ENCODE measurements at places on chromosomes 3 and 15.
A peak's percentile ranks its signal among the peaks of the same experiment; 100 is the strongest.

DNA sequence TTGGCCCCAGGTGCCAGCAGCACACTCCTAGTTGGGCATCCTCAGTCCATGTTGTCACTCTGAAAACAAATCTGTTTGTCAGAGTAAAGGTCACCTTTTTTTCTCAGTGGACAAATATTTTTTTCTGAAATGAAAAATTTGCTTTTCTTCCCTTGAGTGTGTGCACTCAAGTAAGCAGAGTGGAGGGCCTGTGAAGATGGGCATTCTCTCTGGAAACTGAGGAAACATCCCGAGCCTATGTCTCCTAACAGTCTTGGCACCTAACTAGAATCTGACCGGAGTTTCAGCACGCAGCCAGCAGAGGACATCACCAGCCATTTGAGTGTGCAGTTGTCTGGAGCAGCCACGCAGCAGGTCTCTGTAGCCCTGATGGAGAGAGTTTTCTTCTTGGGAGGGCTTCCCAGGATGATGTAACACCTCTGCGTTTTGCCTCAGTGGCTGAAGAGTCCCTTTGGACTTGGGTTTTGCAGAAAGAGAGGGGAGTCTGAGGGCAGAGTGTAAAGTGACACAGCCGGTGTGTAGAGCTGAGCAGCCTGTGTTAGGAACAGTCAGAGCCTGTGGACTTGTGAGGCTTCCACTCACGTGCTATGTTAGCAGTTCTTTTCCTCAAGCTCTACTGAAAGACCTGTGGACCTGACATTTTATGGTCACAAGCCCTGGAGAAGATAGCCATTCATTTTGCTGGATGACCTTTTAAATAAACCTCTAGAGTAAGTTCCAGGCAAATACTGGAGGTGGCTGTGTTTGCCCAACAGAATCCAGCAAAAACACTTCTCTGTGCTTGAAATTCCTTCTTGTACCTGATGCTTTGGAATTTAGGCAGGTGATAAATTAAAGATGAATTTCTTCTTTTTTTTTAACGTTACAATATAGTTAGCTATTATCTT is 51.6 kb downstream of the ABHD2 start:
- DNase-seq = no peak

GRCh38 chr3:147370349-147370748 is 36.0 kb downstream of the ZIC4 start:
- no peak for DNase-seq

DNA sequence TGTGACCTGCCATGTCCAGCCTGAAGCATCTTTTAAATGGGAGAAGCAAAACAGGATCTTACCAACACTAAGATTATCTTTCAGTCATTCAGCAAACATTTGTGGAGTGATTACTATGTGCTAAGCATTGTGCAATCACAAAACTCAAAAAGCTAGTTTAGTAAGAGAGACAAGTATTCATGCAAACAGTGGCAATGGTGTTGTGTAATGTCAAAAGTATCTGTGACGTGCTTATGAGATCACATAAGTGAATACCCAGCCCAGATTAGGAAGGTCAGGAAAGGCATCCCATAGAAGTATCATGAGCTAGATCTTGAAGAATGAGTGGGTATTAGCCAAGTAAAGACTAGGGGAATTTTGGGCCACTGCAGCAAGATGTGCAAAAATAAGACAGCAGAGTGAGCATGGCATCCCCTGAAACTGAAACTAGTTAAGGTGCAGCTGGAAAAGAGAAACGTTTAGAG is 32.1 kb downstream of the SEC62 start:
- peak; percentile 47 for DNase-seq

DNA sequence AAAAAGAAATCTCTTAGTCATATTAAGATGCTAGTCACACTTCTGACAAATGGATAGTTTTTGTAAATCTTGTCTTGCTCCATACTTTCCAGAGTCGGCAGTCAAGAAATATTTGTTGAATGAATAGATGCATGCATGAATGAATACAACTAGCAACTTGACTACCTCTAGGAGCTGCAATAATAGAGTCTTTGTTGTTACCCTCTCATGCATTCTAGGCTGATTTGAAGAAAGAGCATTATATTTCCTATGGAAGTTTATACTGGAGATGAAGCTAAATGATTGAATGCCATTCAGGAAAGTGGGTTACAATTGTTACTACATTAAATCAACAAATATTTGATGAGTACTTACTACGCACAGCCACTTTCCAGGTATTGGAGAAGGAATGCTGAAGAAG is 18.1 kb upstream of the TRAT1 start:
- no peak for DNase-seq

GRCh38 chr15:98002866-98003265 is 42.4 kb downstream of the ARRDC4 start:
- DNase-seq = no peak

DNA sequence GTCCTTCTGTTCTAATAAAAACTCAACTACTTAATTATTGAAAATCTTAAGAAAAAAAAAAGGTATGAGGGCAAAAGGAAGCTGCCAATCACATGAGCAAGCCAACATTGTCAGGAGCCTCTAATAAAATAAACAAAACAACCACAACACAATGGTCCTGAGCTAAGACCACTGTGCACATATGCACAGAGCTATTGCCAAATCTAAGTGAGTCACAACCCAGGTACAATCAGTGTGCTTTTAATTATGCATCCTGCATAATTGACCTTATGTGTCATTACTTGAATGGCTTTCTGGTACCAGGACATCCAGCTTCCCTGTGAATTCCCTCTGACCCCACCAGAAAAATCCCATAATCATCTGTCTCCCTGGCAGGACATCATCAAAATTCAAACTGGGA is 639.8 kb downstream of the MAGI1 start:
- no peak for DNase-seq

DNA sequence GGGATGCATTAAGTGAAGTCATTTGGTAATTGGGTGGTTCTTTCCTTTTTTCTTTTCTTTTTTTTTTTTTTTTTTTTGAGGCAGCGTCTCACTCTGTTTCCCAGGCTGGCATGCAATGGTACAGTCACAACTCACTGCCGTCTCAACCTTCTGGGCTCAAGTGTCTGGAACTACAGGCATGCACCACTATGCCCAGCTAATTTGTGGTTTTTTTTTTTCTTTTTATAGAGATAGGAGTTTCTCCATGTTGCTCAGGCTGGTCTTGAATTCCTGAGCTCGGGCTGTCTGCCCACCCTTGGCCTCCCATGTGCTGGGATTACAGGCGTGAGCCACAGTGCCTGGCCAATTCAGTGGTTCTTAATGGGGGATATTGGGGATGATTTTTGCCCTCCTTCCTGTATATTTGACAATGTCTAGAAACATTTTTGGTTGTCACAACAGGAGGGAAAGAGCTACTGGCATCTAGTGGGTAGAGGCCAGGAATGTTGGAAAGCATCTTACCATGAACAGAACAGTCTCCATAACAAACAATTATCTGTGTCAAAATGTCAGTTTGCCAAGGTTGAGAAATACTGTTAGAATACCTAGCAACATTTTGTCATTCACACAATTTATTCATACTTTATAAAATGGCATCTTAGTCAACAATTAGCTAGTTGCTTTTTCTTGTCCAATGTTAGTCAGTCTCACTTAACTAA is 79.4 kb upstream of the CNTN3 start:
- no peak for DNase-seq

All from inflammatory macrophage treated with lipopolysaccharide for 1 hour (primary cell).